NCI-H1092 (cell line): ENCODE measurements at places on chromosomes 2 and 18.

DNA sequence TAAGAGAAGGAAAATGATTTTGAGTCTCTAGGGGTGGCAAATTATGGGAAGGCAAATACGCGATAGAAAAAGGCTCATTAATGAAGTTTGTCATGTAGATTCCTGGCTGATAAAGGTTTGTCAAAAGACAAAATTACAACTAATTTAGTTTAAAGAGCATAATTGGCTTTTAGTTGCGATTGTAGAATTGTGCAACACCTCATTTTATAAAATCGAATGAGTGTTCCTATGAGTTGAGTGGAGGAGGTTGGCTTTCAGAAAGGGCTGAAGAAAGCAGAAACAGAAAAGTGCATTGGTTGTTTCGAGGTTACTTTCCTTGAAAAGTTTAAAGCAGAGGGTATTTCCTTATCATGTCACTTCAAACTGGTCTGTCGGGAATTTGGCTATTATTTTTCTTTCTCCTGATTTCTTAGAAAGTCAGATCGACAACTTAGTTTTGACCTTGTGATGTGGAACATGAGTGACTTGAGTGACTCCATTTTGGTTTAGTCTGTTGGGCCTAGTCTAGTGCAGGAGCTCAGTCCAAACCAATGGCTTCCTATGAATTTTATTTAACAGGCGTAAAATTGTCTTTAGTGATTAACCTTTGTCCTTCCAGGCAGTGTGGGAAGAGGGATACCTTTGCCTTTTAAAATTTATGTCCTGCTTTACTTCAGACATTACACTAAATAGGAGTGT lies 2.2 kb upstream of the PCYOX1 start:
- DNase-seq = no peak

DNA sequence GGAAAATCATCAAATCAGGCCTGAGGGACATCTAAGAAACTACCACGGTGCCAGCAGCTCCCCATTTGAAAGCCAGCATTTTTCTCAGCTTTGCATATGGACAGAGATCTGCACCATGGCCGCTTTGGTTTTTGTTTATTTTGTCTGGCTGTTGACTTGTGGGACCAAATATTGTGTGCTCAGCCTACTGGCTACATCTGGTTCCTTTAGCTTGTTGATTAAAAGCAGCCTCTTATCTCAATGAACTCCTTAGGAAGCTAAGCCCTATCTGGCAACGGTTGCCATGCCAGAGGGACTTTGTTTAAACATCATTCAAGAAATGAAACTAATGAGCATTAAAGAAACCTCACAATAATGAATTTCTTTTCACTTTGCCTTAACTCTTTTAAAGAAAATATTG lies 32.4 kb upstream of the CCDC150 start:
- no peak for DNase-seq

DNA sequence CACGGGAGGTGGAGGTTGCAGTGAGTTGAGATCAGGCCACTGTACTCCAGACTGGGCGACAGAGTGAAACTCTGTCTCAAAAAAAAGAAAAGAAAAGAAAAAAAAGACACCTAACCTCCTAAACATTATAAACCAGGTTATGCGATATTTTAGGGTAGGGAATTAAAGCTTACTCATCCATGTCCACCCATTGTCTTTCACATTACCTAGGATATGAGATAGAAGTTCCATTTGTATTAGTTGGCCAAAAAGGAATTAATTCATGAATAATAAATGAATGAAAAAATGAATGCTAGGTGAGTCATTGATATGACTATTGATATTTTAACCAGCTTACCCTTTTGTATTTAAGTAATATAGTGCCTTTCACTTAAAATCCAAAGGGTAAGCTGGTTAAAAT lies 132.9 kb downstream of the FAM161A start:
- no peak for DNase-seq

DNA sequence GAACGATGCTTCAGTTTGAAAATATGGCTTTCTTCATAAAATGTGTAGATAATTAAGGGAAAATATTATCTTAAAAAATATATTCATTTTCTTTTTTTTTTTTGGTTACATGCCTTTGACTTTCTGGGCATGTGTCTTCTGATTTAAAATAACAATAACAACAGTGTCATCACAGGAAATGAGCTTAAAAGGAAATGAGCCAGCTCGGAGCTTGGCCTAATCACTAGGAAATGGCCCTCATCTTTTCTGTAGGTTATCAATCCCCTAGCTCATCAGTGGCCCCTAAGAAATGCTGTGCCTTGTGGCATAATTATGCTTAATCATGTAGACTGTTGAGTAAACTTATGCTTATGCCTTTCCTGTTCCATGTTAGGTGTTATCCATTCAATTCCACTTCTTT lies 141.8 kb upstream of the FHL2 start:
- no peak for DNase-seq

- no peak for DNase-seq
These were observed 230.9 kb upstream of the FSIP2 start for GRCh38 chr2:185507719-185508118.

GRCh38 chr2:217393585-217394032 lies 533.7 kb upstream of the TNP1 start:
- no peak for DNase-seq

DNA sequence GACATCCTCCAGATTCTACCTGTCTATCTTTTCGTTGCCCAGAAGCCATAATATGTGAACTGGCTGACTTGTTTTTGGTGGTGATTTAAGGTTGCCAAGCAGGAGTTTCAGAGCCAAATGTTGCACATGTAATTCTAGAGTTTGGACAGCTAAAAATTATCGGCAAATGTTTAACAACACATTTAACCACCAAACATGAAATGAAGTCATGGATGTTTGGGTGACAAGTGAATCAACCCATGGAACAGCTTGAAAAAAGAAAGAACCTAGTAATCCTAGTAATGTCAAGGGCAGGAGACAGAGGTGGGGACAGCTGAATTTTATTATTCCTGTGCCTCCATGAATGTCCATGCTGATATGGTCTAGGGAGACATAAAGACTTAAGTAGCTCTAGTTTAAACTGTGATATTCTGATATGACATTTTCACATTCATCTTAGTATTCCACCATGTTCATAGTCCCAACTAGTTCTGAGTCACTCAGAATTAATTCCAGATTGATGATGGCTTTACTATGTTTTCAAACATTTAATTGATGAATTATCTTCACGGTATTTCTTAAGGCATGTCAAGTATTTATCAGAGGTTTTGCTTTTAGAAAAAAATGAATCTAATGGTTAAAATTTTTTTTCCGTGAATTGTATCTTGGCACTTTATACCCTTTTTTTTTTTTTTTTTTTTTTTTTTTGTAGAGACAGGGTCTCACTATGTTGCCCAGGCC lies 101.7 kb downstream of the SOCS6 start:
- no peak for DNase-seq

DNA sequence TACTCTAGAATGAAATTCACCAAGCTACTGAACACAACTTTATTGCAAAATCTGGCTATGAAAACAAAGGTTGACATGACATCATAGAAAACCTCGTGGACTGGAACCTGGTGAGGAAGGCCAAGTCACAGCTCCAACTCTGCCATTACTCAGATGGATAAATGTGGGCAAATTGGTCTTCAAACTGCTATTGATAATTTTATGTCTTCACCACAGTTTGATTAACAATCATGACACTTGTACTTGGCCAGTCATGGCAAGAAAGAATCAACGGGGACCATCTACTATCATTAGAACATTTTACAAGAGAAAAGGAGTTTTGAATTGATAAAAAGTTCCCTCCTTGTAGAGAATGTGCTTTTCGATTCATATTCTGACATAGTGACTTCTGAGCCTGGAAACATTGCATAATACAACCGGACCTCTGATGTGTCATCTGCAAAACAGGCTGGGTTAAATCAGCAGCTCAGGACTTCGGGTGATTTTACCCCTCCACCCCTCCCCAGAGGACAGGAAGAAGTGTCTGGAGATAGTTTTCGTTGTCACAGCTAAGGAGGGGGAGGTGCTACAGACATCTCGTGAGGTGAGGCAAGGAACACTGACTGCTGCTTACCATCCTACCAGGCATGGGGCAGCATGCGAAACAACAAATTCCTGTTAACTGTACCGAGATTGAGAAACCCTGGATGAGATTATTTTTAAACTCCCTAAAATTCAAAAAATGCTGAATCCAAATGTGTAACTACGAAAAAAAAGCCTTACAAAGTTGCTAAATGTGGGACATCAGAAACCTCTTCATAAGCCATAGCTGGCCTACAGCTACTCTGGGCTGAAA lies 8.4 kb downstream of the L3MBTL4 start:
- DNase-seq = no peak

DNA sequence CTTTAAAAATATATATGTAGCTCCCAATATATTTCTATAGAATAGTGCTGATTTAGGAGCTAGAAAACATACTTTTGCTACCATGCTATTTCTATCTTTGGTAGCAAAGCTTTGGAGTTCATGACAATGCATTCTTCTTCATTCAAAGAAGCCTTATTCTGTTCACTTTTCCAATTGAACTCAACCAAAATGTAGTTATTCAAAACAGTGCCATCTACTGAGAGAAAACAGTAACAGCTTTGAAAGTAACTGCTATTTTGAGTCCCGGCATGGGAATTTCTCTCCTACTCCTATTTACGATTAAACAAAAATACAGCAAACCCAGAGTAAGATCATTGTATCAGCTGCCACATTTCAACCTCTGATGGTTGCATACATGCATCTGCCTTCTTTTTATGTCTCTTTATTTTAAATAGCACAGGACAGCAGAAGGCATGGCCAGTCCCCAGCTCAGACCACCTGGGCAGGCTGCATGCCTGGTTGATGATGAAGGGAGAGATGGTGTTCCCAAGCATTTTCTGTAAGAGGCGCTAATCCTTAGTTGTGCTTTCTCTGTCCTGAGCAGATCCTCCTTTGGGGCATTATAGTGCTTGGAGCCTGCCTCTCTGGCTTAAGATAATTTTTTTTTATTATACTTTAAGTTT lies 69.7 kb upstream of the SULT1C3 start:
- peak; percentile 6 for DNase-seq

- DNase-seq = no peak
These were observed 39.1 kb downstream of the ROCK2 start for GRCh38 chr2:11305338-11305737.

- DNase-seq = no peak
These were observed at the start of gene DIPK1C for GRCh38 chr18:74457043-74457724. Gene DIPK1C, minus strand, starts transcription at chr18:74457308. Its CDS starts 49 bp downstream, at chr18:74457259.
